Endodermal cell (in vitro differentiated cells): ENCODE measurements at places on chromosomes 3 and 15. TPM values are rescaled to one million over a fixed set of nuclear protein-coding genes. Genes with fewer than 3 reads are reported as not detected.

- no peaks in the 10 kb centered on the region for H3K27me3 ChIP-seq
- no peaks in the 10 kb centered on the region for H3K4me1 ChIP-seq
- H3K27ac ChIP-seq: no peak overlapping the region
- no peak overlapping the region for H3K4me3 ChIP-seq
Measured at GRCh38 chr3:126459111-126459762, 16.5 kb downstream of the ZXDC start.

DNA sequence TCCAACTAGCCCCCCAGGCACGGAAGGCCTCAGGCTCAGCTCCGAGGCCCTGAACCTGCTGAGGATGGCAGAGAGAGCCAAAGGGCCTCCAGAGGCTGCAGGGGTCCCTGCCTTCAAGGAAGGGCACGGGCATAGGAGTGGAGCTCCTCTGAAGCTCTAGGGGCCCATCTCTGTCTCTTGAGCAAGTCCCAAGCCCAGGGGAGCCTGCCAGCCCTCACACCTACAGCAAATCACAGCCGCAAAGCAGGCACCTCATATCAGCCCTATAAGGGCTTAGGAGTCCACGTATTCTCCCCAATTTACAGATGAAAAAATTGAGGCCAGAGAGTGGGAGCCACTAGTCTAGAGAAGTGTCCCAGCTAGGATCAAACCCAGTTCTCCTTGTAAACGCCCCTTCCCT, 14.2 kb downstream of the PSTPIP1 start:
- no peak overlapping the region for H3K4me3 ChIP-seq
- DNase-seq: no peak
- no peak overlapping the region for H3K27ac ChIP-seq
- no peaks in the 10 kb centered on the region for H3K36me3 ChIP-seq
- no peaks in the 10 kb centered on the region for H3K27me3 ChIP-seq

SIDT1 gene
- not detected in 2 replicates for total RNA-seq

KCNMB3 gene
- 0.14 to 2.6 TPM (median 2.4 TPM) in 3 replicates for total RNA-seq

GRCh38 chr3:12439161-12439940, 44.9 kb upstream of the TSEN2 start:
- no peaks in the 10 kb centered on the region for H3K4me1 ChIP-seq
- no peak overlapping the region for H3K27ac ChIP-seq
- H3K36me3 ChIP-seq: no peaks in the 10 kb centered on the region
- H3K4me3 ChIP-seq: no peak overlapping the region
- peak; percentile 22 for DNase-seq

- H3K36me3 ChIP-seq: peaks cover 10% of the 10 kb centered on the region
- peak overlapping the region; percentile 58 for H3K27ac ChIP-seq
- peaks cover 16% of the 10 kb centered on the region for H3K4me1 ChIP-seq
- no peak overlapping the region for H3K4me3 ChIP-seq
Measured at GRCh38 chr3:188299068-188299467, 145.1 kb downstream of the LPP start.
